Inflammatory macrophage treated with lipopolysaccharide for 4 hours (primary cell): ENCODE measurements at places on chromosomes 2 and 18.
A peak's percentile ranks its signal among the peaks of the same experiment; 100 is the strongest.

- peak; percentile 55 for DNase-seq
Measured at GRCh38 chr2:202278036-202278760, 12.6 kb downstream of the NOP58 start.

DNA sequence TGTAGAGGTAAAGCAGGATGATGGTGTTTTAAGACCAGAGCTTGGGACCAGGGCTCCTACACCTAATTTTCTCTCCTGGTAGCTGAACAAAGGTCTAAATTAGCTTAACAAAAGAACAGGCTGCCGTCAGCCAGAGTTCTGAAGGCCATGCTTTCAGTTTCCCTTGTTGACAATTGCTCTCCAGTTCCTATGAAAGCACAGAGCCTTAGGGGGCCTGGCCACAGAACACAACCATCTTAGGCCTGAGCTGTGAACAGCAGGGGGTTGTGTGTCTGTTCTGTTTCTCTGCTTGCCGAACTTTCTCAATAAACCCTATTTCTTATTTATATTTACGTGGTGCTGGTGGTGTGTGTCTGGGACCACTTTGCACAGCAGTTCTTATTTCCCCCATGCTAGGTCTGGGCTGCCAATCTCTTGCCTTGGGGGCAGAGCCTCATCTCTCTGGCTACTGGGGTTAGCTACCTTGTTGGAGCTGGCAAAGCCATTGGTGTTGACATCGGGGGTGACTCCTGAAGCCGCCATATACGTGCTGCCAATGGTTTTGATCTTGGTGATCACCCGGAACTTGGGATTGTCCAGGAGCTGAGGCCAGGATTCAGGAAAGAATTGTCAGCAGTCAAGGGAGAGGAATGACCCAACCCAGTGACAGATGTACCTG is 29.0 kb downstream of the CENPO start:
- no peak for DNase-seq

- DNase-seq, result no peak
Measured at GRCh38 chr2:116952254-116952653, 862.2 kb upstream of the DDX18 start.

DNA sequence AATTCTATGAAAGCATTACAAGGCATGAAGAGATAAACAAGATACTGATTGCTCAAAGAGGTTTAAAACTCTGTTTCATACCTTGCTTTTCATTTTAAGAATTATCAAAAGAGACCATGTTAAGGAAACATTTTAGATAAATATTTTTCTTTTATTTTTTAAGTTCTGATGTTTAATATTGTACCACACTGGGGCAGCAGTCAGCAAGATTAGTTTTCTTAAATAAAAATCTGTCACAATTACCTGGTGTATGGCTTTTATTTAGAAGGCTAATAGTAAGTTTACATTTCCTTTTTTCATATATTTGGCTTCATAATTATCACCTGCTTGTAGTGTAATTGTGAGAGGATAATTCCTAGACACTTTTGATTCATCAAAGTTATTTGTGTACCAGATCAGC is 46.4 kb downstream of the ZNF804A start:
- DNase-seq, result no peak

DNA sequence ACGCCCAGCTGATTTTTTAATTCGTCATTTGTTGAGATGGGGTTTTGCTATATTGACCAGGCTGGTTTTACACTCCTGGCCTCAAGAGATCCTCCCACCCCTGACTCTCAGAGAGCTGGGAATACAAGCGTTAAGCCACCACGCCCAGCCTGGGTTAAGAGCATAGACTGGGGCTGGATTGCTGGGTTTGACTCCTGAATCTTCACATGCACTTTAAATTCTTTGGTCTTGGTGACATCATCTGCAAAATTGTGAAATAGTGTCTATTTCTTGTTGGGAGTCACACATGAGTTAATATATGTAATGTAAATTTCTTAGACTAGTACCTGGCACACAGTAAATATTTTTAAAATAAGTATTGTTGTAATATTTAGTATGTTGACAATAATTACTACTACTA is 257.4 kb downstream of the DOK6 start:
- no peak for DNase-seq

GRCh38 chr2:160925956-160926355 is 234.3 kb upstream of the TANK start:
- DNase-seq, result no peak
